ENCODE measurements at places on chromosomes 3 and 15. TPM values are rescaled to one million over a fixed set of nuclear protein-coding genes. Genes with fewer than 3 reads are reported as not detected.

The OXTR gene
- total RNA-seq = 0.94 TPM

The GP5 gene
- 3.8 TPM for total RNA-seq

The EDEM1 gene
- total RNA-seq = 153 TPM

The INTS14 gene
- total RNA-seq = 40.3 TPM

The IRAK2 gene
- total RNA-seq = 4.8 TPM

DNA sequence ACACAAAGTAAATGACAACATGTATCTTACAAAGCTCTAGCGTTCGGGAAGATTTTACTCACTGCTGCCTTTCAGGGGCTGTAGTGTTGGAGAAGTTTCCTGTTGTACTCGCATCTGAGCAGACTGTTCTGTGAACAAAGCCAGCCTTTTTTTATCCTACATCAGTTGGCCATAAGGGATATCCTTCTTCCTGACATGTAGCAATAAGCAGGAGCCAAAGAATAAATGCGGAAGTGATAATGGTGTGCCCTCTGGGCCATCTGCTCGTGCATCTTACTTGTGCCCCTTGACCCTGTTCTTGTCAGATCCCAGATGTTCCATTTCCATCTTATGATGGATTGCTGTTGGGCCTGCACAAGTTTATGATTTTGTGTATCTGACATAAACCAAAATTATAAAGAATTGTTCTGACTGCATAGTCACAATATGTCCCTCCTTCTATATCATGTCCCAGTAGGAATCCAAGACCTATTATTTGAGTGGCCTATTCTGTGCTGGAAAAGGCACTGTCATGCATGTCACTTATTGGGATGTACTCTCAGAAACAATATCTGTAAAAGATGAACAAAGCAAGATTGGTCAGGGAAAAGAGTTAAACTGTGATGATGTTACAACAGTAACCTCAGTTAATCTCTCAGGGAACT, 631.3 kb downstream of the NSUN3 start:
- H3K4me1 ChIP-seq = no peaks in the 10 kb centered on the region
- DNase-seq = no peak
- no peaks in the 10 kb centered on the region for H3K27me3 ChIP-seq
- H3K4me3 ChIP-seq = no peak overlapping the region

DNA sequence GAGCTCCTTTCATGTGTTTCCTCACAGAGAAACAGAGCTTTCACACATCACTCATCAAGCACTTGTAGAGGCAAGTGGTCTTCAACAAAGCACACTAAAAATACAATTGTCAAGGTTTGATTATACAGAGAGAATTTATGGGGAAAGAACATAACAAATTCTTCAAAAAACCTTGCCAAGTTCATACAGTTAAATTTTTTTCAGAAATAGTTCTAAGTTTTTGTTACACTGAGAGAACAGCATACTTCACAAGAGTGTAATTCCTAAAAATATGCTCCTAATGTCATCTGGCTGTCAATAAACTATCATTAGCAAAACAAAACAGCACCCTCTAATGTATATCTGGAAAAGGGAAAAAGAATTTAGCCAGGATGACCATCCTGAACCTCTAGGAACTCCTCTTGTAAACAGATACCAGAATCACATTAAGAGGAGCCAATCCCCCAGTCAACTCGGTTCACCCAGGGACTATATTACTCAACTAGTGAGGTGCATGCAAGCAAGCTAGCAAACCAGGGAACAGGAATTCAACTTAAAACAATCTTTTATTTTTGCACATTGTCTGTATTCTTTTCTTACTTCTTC, 63.3 kb downstream of the RAD18 start:
- H3K27me3 ChIP-seq = no peaks in the 10 kb centered on the region
- no peaks in the 10 kb centered on the region for H3K36me3 ChIP-seq
- no peak overlapping the region for H3K27ac ChIP-seq

DNA sequence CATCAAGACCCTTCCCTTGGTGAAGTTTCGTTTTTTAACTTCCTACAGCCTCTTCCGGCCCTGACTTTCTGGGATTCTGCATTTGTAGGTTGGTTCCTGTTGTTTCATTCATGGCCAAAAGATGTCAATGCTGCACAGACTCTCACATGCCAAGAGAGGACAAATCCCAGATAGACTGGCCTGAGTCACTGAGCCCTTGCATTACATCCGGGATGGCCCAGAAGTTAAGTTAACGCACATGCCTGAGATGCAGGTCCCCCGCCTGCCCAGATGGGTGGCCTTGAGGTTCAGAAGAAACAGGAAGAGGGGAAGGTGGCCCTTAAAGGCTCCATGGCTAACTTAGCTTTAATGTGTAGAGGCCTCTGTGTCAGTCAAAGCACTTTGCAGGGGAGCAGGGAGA, 51.6 kb upstream of the SRGAP3 start:
- H3K27me3 ChIP-seq = no peaks in the 10 kb centered on the region
- H3K4me3 ChIP-seq = no peak overlapping the region
- no peak for DNase-seq
- no peaks in the 10 kb centered on the region for H3K36me3 ChIP-seq

GRCh38 chr3:166177130-166177529, 339.9 kb upstream of the BCHE start:
- no peak for DNase-seq
- no peak overlapping the region for H3K27ac ChIP-seq
- H3K4me1 ChIP-seq = no peaks in the 10 kb centered on the region
- no peaks in the 10 kb centered on the region for H3K36me3 ChIP-seq
- no peak overlapping the region for H3K4me3 ChIP-seq
- no peaks in the 10 kb centered on the region for H3K27me3 ChIP-seq

- no peaks in the 10 kb centered on the region for H3K36me3 ChIP-seq
- no peak overlapping the region for H3K27ac ChIP-seq
- H3K4me1 ChIP-seq = peaks cover 14% of the 10 kb centered on the region
- DNase-seq = no peak
These were observed 217.3 kb downstream of the SHQ1 start for GRCh38 chr3:72630969-72631344.

DNA sequence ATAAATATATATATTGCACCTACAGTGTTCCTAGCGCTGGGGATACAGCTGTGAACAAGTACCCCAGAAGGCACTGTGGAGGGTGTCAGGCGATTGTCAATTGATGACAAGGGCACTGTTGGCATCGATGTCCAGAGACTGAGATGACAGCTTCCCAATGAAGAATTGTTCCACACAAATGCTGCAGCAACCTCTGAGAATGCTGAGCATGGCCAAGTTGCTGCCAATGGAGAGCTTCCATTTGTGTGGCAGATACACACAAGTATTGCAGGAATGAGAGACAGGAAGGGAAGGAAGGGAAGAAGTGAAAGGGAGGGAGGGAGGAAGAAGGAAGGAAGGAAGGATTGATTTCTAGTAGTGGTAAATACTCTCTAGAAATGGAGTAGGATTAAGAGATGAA, 21.9 kb downstream of the LRTM1 start:
- no peak overlapping the region for H3K27ac ChIP-seq
- no peak overlapping the region for H3K4me3 ChIP-seq
- no peaks in the 10 kb centered on the region for H3K27me3 ChIP-seq

DNA sequence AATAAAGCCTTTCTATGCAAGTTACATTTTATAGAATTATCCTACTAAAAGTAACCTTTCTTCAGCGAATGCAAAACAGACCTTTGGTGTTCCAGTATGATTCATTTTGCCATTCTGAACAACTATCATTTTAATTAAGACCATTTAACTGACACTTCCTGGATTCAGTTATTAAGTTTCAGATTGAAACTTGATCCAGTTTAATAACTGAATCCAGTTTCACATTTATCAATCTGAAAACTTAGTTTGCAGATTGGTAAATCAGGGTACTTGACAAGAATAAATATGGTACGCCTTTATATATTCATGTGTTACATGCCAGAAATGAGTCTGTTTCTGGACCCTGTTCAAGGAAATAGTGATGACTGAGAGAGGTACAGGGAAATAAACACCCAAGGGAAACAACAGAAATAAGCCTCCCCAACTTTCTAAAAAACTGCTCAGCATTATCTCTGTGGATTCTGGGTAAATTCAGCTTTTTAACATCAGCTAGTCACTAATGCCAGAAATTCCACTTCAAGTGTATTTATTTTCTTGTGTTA, 23.3 kb upstream of the NFKBIZ start:
- H3K36me3 ChIP-seq = peaks cover 7% of the 10 kb centered on the region
- no peak for DNase-seq
- H3K4me3 ChIP-seq = no peak overlapping the region
- H3K27me3 ChIP-seq = no peaks in the 10 kb centered on the region
- peak overlapping the region; percentile 92 for H3K27ac ChIP-seq
- H3K4me1 ChIP-seq = peaks cover 40% of the 10 kb centered on the region

GRCh38 chr15:32763295-32763694, 45.5 kb downstream of the GREM1 start:
- DNase-seq = no peak
- no peaks in the 10 kb centered on the region for H3K27me3 ChIP-seq
- H3K4me1 ChIP-seq = no peaks in the 10 kb centered on the region
- no peak overlapping the region for H3K4me3 ChIP-seq
- H3K36me3 ChIP-seq = no peaks in the 10 kb centered on the region

- H3K36me3 ChIP-seq = no peaks in the 10 kb centered on the region
- no peak overlapping the region for H3K4me3 ChIP-seq
- H3K27me3 ChIP-seq = peaks cover 4% of the 10 kb centered on the region
- no peak for DNase-seq
These were observed 481.4 kb upstream of the THBS1 start for GRCh38 chr15:39099524-39099923.

- H3K4me3 ChIP-seq = no peak overlapping the region
- no peak overlapping the region for H3K27ac ChIP-seq
- no peaks in the 10 kb centered on the region for H3K36me3 ChIP-seq
- DNase-seq = no peak
These were observed 330.8 kb downstream of the TIGIT start for GRCh38 chr3:114624571-114625181.

DNA sequence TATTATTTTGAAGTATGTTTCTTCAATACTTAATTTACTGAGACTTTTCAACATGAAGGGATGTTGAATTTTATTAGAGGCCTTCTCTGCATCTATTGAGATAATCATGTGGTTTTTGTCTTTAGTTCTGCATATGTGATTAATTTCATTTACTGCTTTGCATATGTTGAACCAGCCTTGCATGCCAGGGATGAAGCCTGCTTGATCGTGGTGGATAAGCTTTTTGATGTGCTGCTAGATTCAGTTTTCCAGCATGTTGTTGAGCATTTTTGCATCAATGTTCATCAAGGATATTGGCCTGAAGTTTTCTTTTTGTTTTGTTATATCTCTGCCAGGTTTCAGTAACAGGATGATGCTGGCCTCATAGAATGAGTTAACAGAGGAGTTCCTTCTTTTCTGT, 134.4 kb downstream of the RSRC1 start:
- no peak overlapping the region for H3K4me3 ChIP-seq
- H3K27ac ChIP-seq = no peak overlapping the region
- H3K36me3 ChIP-seq = no peaks in the 10 kb centered on the region
- H3K4me1 ChIP-seq = no peaks in the 10 kb centered on the region
- no peak for DNase-seq
- H3K27me3 ChIP-seq = no peaks in the 10 kb centered on the region

- DNase-seq = no peak
- no peak overlapping the region for H3K27ac ChIP-seq
- no peaks in the 10 kb centered on the region for H3K36me3 ChIP-seq
- no peaks in the 10 kb centered on the region for H3K27me3 ChIP-seq
These were observed 31.4 kb upstream of the TPM1 start for GRCh38 chr15:63010920-63011693.

GRCh38 chr3:71258116-71258515, 325.4 kb downstream of the FOXP1 start:
- H3K4me3 ChIP-seq = no peak overlapping the region
- no peaks in the 10 kb centered on the region for H3K27me3 ChIP-seq
- H3K36me3 ChIP-seq = no peaks in the 10 kb centered on the region
- H3K27ac ChIP-seq = no peak overlapping the region

GRCh38 chr3:181724192-181724965, 12.7 kb downstream of the SOX2 start:
- H3K27me3 ChIP-seq = peaks cover 72% of the 10 kb centered on the region
- DNase-seq = no peak
- H3K36me3 ChIP-seq = no peaks in the 10 kb centered on the region

GRCh38 chr3:54773271-54773670, 154.6 kb downstream of the LRTM1 start:
- H3K27ac ChIP-seq = no peak overlapping the region
- H3K27me3 ChIP-seq = no peaks in the 10 kb centered on the region
- H3K4me1 ChIP-seq = no peaks in the 10 kb centered on the region
- H3K36me3 ChIP-seq = no peaks in the 10 kb centered on the region
- DNase-seq = no peak

DNA sequence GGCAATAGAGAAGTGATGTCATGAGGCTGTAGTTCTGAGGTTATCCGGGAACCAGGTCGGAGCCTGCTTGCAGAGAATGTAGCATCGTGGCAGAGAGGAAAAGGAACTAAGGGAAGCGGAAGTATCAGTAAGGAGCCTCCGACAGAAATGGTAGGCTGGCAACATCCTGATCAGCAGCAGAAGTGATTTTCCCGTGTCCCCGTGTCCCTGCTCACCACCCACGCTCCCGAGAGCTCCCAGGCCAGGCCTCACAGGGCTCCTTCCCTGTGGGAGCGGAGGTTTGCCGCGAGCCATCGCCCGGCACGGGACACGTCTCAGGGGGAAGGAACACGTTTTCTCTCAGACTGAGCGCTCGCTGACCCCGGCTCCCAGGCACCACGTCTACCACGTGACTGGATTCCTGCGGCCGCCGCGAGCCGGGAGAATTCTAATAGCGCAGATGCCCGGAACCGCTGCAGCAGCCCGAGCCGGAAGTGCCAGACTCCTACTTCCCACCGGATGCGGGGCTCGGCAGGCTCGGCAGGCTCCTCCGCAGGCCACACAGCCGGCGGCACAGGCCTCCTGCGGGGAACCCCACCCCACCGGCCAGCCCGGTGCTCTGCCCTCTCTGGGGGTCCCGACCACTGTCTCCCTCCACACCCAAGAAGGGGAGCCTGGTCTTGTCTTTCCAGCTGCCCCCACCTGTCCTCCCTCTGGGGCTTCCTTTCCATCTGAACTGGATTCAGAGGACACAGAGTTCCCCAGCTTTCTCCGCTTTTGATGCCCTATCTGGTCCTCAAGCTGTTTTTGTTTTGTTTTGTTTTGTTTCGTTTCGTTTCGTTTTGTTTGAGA, 99.3 kb downstream of the BDH1 start:
- no peaks in the 10 kb centered on the region for H3K27me3 ChIP-seq
- peak overlapping the region; percentile 32 for H3K27ac ChIP-seq
- DNase-seq = no peak
- H3K4me1 ChIP-seq = peaks cover 16% of the 10 kb centered on the region

DNA sequence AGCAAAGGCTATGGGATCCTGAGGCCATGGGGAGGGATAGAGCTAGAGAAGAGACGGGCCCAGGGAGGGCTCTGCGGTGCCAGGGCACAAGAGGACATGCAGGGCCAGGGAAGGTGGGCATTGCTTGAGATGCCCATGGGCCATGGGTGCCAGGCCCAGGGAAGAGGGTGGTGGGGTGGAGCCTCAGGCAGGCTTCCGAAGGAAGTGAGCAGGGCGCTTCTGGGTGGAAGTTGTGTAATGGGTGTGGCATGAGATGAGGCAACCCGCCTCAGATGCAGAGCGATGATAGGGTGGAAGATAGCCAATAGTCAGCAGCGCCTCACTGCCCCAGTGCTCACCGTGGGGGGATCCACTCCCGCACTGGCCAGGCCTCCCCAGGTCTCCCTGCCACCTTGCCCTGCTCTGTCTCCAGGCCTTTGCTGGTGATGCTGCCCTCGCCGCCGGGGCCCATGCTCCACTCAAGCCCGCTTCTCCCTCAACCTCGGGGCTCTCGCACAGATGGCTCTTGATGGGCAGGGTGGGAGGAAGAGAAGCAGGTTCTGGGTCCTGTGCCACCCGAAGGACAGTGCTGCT, 51.4 kb downstream of the DNAJB8 start:
- no peaks in the 10 kb centered on the region for H3K4me1 ChIP-seq
- H3K27ac ChIP-seq = no peak overlapping the region
- DNase-seq = no peak
- no peak overlapping the region for H3K4me3 ChIP-seq

All from CD4-positive, alpha-beta memory T cell (primary cell).